Fibroblast of the aortic adventitia (primary cell): ENCODE measurements at places on chromosomes 3 and 15. TPM values are rescaled to one million over a fixed set of nuclear protein-coding genes. Genes with fewer than 3 reads are reported as not detected.
A peak's percentile ranks its signal among the peaks of the same experiment; 100 is the strongest.

- DNase-seq, result peak; percentile 45
These were observed at the start of gene SLCO3A1 for GRCh38 chr15:91853511-91853947. TSS of gene SLCO3A1 (plus strand) at chr15:91853708.

GRCh38 chr3:66228707-66229106, 7.9 kb downstream of the SLC25A26 start:
- peak; percentile 2 for DNase-seq

- no peak for DNase-seq
These were observed 4.5 kb downstream of the SOX14 start for GRCh38 chr3:137768361-137769321.

DNA sequence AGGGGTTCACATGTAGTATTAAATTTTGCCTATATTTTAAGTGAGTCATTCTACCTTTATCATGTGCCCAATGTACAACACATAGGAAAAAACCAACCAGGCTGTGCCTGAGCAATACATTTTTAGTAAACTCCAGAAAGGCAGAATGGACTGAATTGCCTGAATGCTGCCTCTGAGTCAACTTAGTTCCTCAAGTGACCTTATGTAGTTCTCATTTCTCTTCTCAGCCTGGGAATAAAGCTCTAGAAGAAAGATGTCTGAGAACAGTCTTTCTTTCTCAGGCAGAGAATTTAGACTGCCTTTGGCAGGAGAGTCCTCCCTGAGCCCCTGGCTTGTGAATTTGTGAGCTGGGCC, 13.0 kb downstream of the ST3GAL6 start:
- no peak for DNase-seq

- peak; percentile 43 for DNase-seq
These were observed 2.0 kb downstream of the XRN1 start for GRCh38 chr3:142445816-142446254.

DNA sequence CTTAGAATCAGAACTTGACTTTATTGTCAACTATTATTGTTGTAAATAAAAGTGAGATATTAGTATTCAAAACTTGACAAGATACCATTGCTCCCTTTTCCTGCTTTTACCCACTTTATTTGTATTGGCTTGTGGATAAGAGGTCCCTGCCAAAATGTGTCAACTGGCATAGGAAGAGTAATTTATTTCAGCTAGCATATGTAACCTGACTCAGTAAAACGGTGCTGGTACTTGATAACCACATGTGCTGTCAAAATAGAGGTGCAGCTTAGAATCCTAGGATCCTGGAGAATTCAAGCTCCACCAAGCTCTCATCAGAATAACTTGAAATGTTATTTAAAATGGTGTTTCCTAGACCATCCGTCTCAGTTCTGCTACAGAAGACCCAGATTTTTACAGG, 90.2 kb upstream of the TGFBR2 start:
- peak; percentile 80 for DNase-seq

DNA sequence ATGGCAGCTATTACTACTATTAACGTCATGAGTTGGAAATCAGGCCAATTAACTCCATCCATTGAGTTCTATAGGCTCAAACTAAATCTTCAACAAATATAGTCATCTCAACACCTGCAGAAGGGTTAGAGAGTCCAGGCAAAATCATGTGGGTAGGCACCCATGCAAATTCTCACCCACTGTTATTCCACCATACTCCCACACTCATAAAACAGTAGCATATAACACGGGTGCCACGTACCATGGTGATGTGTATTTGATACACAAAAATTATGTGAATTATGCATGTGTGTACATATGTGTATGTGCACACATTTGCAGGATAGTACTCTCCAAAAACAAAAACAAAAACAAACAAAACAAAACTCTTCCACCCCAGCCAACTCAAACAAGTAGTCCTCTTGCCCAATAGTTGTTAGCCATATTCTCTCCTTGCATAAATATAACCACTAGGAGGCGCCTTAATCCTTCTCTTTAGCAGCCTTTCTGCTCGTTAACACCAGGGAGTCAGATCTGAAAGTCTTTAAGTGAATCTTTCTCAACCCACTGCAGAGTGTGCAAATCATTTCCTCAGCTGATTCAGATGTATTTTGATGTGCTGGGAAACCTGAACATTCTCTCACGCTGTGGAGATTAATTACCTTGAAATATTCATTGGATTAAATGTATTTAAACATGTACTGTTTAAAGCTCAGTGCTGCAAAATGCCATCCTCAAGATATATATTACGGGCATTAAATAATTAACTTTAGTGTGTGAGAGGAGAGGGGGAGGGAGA, 38.0 kb upstream of the COPB2 start:
- DNase-seq, result peak; percentile 86

- peak; percentile 99 for DNase-seq
These were observed 43.0 kb downstream of the VGLL4 start for GRCh38 chr3:11600501-11601282.

DNA sequence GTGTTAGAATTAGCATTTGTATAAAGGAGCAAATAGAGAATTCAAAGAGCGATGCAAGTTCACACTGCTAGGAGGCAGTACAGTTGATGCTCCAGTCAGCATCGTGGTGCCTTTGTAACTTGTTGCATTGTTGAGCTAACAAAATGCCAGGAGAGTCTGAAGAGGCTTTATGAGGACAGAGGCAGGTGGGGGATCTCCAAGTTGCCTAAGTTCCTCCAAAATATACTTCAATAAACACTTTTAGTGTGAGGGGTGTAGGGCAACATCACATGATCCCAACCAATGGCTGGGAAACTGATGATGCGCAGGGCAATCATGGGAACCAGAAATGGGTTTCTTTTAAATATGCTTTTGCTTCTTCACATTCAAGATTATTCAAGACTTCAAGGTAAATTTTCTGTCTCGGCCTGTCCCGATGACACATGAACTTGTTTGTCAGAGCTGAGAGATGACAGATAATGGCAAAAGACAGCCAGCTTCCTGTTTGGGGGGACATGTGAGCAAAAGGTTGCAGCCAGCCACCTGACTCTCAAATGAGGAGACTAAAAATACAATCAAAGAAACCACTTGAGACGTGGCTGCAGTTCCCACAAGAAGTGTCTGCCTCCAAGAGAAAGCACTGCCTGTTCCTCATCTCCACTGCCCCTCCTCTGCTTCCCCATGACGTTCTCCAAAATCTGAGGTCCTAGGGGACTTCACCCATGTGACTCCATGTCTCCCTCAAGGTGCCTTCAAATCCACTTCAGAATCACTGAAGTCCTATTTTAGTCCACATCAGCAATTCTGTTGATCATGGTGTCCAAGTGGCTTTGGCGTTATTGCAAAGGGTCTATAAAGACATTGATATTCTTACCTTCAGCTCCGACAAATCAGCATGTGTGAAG, 39.3 kb downstream of the KLHL6 start:
- no peak for DNase-seq

DNA sequence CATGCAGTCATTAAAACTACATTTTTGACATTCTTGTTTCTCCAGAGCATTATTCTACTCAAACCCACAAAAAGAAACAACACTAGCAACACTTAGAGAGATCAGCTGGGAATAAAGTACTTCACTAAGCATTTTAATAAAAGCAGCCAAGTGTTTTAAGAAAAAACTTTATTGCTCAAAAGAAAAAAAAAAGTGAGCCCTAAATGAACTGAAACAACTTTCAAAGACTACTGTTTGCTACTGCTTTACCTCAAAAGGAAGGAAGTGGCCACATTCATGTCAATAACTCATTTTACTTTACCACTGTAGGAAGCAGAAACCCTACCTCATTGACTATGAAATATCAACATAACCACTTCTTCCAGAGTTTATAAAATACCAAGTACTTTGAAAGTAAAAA, 91.3 kb downstream of the UACA start:
- no peak for DNase-seq

DNA sequence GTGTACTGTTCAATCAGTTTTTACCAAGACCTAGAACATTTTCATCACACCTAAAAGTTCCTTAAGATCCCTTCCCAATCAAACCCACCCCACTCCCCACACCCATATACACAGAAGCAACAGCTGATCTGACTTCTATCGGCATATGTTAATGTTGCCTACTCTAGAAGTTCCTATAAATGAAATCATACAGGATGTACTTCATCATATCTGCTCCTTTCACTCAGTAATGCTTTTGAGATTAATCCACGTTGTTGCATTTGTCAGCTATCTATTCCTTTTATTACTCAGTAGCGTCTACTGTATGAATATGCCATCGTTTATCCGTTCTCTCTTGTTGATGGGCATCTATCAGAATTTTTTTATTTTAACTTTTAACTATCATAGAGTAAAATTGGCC, 14.3 kb upstream of the FILIP1L start:
- DNase-seq, result no peak

TMC3 gene
- total RNA-seq, result under 0.01 TPM in 1 of 2 replicates, not detected in the other

DAPK2 gene
- 3.7 and 4.2 TPM in 2 replicates for total RNA-seq

CAMK1 gene
- total RNA-seq, result 24.5 and 41.5 TPM in 2 replicates

C3orf33 gene
- 2.8 and 5.7 TPM in 2 replicates for total RNA-seq

ARL6IP5 gene
- total RNA-seq, result 108 and 177 TPM in 2 replicates

KBTBD13 gene
- not detected in 2 replicates for total RNA-seq

CPNE9 gene
- total RNA-seq, result not detected in 2 replicates

SLC28A1 gene
- not detected in 2 replicates for total RNA-seq

ZFYVE19 gene
- 13.0 and 24.9 TPM in 2 replicates for total RNA-seq

MESP2 gene
- 1.3 and 2.9 TPM in 2 replicates for total RNA-seq
